ENCODE measurements at places on chromosomes 1 and 21. TPM values are rescaled to one million over a fixed set of nuclear protein-coding genes. Genes with fewer than 3 reads are reported as not detected.

Gene CCDC185
- total RNA-seq, result not detected

Gene F5
- 3.8 TPM for total RNA-seq

DNA sequence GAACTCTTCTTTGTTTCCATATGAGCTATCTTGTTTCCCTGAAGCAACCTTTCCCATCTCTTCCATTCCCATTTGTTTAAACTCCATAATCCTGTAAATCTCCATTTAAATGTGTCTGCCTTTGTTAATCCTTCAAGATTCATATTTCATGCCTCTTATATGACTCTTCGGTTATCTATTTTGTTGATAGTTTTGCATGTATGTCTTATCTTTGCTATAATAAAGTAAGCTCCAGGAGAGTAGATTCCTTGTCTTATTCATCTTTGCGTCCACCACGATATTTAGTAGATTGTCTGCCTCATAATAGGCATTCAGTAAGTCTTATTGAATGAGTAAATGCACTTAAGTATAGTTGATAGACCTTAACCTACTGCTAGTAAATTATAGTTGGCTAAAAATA, 18.4 kb downstream of the CLIC4 start:
- no peak for DNase-seq

GRCh38 chr1:85459290-85459689, 5.7 kb downstream of the DDAH1 start:
- DNase-seq, result no peak

GRCh38 chr1:71357708-71358107, 276.9 kb upstream of the ZRANB2 start:
- DNase-seq, result no peak
